Activated CD4-positive, alpha-beta T cell treated with anti-CD3 and anti-CD28 coated beads for 4 hours (primary cell): ENCODE measurements at places on chromosomes 1 and 21.
A peak's percentile ranks its signal among the peaks of the same experiment; 100 is the strongest.

DNA sequence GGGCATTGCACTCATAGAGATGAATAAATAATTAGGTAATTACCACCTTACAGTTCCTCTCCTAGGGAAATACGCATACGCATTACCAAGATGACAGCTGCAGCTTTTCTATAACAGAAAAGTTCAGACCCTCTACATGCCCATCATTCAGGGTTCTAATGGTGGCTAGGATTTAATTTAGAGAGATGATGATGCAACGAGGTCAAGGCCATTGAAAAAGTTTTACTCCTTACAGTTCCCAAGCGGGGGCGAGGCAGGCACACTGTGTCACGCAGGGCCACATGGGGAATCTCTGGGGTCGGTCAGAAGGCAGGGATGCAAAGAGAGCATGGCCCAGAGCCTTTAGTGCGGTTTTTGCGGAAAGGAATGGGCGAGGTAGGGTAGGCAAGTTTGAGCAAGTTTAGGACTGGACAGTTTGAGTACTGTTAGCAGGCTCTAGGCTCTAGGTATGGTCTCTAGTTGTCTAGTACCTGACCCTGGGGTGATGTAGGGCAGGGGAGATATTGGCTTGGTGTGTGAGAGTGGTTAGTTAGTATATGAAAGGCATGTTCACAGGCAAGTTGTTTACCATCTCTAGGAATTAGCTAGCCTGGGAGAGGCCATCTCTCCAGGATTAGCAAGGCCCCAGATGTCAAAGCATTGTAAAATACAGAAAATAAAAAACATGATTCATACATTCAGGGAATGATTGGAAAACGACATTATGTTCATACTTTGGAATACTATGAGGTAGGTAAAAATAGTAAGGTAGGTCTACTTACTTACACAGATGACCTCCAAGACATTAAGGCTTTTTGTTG is 29.6 kb upstream of the ID3 start:
- DNase-seq, result no peak

- no peak for DNase-seq
These were observed 18.4 kb downstream of the ZBTB17 start for GRCh38 chr1:15957221-15958095.

- DNase-seq, result peak; percentile 83
These were observed 14.1 kb upstream of the NUAK2 start for GRCh38 chr1:205335692-205336091.

GRCh38 chr1:23527366-23527765 is 3.7 kb downstream of the E2F2 start:
- no peak for DNase-seq

- no peak for DNase-seq
These were observed 15.5 kb upstream of the CXADR start for GRCh38 chr21:17497316-17497715.

DNA sequence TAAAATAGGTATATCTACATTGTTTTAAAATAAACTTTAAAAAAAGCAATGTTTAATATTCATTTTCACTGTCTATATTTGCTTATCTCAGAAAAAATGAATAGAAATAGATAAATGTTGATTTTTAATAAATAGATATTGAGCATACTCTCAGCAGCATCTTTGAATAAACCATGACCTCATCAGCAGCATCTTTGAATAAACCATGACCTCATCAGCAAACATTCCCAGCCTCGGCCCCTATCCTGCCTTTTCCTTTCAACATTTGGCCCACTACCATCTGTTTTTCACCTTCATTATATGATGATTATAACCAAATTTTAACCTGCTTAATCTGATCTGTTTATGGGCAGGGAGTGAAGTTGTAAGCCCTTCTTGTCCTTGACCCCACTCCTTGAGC is 148.7 kb upstream of the SAMSN1 start:
- no peak for DNase-seq

GRCh38 chr1:241641773-241642592 is 1.8 kb upstream of the CHML start:
- no peak for DNase-seq

DNA sequence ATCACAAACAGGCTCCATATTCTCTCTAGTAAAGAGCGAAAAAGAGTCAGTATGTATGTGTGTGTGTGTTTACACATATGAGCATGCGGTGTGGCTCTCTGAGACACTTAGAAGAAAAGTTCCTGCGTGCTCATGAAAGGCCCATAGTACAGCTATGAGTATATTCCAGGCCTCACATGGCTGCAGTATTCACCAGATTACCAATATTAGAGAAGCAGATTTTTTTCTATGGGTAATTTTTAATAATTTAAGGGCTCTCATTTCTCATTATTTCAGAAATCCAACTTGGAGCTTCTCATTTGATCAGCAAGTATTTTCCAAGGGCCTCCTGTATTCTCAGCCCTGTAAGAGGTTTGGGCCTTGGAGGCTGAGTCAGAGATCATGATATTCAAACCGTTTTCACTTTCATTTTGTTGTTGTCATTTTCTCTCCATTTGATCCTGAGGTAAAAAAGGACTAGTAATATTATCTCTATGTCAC is 232.9 kb upstream of the SGIP1 start:
- peak; percentile 60 for DNase-seq

- DNase-seq, result no peak
These were observed 10.1 kb downstream of the ST6GALNAC3 start for GRCh38 chr1:76084685-76085084.

GRCh38 chr1:68745451-68745850 is 248.6 kb upstream of the DEPDC1 start:
- DNase-seq, result no peak

DNA sequence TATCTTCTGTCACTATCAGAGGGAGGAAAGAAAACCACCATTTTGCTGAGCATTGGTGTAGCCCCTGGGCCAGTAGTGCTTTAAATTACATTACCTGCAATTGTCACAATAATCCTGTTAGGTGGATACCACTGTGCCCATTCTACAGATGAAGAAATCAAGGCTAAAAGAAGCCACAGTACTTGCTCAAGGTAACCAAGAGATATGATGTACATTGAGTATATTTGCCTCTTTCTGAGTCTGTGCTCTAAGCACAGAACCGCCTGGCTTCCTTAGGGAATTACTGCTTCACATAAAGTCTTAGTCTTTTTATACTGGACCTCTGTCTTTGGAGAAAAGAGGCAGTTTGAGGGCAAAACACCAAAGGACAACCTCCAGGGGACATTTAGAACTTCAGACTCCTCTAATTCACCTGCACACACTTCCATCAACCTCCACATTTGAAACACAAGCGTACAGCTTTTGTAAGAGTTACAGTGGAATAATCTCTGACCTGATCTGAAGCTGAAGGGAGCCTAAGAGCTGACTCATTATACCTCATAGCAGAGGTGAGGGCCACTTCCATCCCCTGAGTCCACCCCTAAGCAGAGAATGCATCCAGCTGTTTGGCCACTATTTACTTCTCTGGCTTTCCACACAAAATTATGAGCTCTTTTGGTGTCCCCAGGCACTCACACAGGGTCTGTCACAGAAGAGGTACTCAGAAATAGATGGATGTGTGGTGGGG is 61.8 kb downstream of the PLPP3 start:
- DNase-seq, result no peak
